Right ventricle myocardium inferior (tissue), 1 donor: ENCODE measurements at places on chromosomes 3 and 15. TPM values are rescaled to one million over a fixed set of nuclear protein-coding genes. Genes with fewer than 3 reads are reported as not detected.

BOC gene
- 7.1 TPM for total RNA-seq

PDZRN3 gene
- total RNA-seq, result 130 TPM

ST8SIA2 gene
- total RNA-seq, result 3.1 TPM

DNA sequence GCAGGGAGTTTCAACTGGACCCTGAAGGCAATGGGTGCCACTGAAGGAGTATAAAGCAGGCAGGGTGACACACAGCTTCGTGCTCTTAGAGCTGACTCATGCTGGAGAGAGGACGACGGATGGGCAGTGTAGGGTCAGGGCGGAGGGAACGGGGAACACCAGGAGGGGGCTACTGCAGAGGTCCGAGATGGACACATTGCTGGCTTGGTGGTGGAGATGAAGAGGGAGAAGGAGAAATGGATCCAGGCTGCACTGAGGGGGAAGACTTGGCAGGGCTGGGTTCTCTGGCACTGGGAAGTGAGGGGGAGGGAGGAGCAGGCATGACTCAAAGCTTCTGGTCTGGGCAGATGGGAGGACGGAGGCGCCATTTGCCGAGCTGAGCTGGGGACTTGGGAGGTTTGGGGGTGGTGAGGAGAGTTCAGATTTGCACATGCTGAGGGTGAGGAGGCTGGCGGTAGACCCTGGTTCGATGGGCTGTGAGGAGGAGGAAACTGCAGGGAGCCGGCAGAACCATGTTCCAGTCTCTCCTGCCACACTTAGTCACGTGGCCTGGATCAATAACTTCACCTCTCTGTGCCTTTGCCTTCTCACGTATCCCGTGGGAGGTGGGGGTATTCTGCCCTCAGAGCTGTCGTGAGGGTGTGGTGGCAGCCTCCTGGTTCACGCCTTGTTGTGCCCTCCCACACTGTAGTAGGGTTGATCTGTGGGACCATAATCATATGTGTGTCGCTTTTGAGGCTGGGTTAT is 4.6 kb upstream of the KCTD6 start:
- DNase-seq, result no peak

- DNase-seq, result peak; percentile 60
Measured at GRCh38 chr3:10515884-10516495, 10.6 kb upstream of the ATP2B2 start.

DNA sequence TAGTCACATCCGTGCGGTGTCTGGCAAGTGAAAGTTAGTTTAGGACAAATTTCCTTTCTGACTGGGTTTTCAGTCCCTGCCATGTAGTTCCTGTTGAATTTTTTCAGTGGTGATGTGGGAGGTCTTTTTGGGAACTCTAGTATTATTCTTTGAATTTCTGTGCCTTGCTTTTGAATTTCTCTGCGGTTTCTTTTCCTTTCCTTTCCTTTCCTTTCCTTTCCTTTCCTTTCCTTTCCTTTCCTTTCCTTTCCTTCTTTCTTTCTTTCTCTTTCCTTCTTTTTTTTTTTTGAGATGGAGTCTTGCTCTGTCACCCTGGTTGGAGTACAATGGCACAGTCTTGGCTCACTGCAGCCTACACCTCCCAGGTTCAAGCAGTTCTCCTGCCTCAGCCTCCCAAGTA is 88.2 kb downstream of the CGNL1 start:
- no peak for DNase-seq

DNA sequence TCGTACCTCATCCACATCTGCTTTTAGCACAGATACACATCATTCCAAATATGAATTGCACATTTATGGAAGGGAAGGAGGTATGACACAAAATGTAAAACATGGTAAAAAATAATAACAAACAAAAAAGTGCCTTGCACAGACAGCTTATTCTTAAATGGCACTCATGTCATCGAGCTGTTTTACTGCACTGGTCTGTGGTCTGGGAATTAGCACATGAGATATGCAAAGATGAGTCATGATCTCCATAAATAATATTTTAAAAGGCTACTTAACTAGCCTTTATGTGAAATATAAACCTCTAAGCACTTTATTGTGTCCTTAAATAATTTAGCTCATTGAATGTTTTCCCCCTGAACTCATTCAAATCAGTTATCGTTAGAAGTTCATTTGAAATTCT is 142.2 kb upstream of the ZNF385D start:
- no peak for DNase-seq

- no peak for DNase-seq
Measured at GRCh38 chr3:185984203-185984602, 46.4 kb upstream of the TRA2B start.

DNA sequence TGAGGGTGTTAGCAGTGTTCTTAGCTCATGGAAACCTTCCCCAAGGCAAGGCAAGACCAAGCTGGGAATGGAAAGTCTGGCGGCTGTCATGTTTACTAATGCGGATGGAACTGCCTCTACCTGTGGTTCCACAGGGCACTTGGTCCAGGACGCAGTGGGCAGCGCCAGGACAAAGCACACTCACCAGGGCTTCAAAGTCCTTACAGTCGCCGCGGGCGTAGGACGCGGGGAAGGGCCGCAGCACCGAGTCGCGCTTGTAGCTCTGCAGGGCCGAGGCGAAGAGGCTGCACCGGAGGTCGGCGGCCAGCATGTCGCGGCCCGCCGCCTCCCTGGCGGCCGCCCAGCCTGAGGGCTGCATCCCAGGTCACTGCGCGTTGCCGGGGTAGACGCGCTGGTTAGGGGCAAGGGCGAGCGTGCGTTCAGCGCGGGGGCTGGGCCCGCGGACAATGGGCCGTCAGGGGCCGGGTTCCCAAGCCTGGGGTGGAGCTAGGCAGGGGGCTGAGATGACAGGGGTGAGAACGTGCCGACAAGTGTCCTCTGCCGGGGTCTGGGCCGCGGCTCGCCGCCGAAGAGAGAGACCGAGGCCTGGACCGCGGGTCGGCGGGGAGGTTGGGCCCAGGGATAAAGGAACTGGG is 497 bp downstream of the PARP16 start:
- peak; percentile 76 for DNase-seq

GRCh38 chr3:42493126-42493797 is 9.2 kb upstream of the VIPR1 start:
- no peak for DNase-seq

DNA sequence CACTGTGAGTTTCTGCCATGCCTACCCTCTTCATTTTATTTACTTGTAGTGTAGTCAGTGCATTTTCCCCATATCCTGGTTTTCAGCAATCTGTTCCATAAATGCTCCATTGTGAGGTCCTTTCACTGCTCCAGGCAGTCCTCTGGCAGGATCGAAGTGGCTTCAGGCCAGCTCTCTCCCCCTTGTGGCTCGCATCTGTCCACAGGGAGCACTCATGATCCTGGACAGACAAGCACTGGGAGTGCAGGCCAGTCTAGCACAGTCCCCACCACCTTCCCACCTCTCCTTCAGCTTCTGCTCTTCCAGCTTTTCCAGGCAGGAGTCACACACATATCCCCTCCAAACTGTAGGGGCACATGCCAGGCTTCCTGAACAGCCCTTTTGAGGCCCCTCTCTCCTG is 173.6 kb downstream of the PPM1L start:
- peak; percentile 67 for DNase-seq

GRCh38 chr15:67833710-67834511 is 5.9 kb downstream of the RNU6-1 start:
- no peak for DNase-seq

DNA sequence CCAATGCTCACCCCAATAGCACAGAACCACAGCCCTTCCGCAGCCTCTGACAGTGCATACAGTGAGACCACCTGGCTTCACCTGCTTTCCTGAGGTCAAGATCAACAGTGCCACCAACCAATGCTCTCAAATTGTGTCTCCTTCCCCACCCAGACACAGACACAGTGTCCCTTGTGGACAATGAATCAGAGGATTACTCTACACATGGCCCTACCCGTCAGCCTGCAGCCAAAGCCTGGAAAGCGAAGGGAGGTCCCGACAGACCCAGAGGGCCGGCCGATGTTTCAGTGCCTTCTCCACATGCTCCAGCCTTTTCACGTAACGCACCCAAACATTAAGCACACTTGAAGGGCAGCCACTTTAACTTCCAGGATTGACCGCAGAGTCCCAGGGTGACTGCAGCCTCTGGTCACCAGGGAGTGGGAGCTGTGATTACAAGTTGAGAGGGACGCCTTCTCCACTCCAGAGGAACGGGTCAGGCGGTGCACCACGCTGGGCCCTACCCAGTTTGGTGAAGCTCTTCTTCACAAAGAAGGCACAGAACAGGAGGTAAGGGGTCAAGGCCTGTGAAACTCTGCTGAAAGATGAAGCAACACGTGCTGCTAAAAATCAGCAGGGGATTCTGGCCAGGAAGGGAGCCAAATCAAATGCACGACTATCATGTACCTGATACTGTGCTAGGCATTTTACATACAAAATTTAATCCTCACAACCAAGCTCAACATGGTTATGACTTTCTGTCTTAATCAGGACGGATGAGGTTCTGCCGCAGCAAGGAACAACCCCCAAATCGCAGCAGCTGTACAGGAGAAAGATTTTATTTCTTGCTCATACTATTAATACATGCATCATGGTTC is 17.2 kb downstream of the KLHL25 start:
- peak; percentile 50 for DNase-seq

DNA sequence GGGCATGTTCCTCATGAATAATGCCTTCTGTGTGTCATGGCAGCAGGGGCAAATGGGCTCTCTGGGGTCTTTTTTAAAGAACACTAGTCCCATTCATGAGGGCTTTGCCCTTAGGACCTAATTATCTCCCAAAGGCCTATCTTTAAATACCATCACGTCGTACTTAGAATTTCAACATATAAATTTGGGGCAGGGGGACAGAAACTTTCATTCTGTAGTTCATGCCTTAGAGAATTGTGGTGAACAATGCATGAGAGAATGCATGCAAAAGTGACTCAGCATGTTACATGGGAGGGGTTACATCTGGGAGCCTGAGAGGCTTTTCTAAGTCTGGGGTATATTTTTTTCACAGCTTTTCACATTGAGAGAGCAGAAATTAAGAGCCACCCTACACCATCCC is 208.5 kb upstream of the ROPN1 start:
- no peak for DNase-seq

GRCh38 chr3:177746337-177746933 is 549.2 kb upstream of the TBL1XR1 start:
- no peak for DNase-seq
